Mesothelial cell of epicardium (in vitro differentiated cells): ENCODE measurements at places on chromosomes 6 and 20.

GRCh38 chr6:156559162-156559690 is 218.0 kb upstream of the ARID1B start:
- DNase-seq = no peak

- DNase-seq = no peak
Observed at GRCh38 chr6:101403216-101403945, 9.9 kb downstream of the GRIK2 start.

- no peak for DNase-seq
Observed at GRCh38 chr6:16338577-16339264, 100.3 kb downstream of the GMPR start.

GRCh38 chr6:107458672-107459282 is 587 bp downstream of the PDSS2 start:
- DNase-seq = peak; percentile 57

GRCh38 chr6:111990214-111990613 is 63.7 kb upstream of the CCN6 start:
- no peak for DNase-seq

GRCh38 chr6:113558966-113559365 is 298.2 kb upstream of the MARCKS start:
- DNase-seq = no peak

- no peak for DNase-seq
Observed at GRCh38 chr20:61938839-61939690, 126.6 kb downstream of the TAF4 start.

DNA sequence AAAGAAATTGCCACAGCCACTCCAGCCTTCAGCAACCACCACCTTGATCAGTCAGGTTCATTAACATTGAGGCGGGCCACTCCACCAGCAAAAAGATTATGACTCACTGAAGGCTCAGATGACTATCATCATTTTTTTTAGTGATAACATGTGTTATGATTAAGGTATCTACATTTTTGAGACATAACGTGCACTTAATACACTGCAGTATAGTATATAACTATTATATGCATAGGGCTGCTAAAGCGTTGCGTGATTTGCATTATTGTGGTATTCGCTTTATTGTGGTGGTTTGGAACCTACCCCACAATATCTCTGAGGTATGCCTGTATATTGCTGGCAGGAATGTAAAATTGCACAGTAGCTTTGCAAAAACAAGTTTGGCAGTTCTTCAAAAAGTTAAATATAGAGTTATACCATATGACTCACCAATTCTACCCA is 6.8 kb upstream of the RIPK1 start:
- no peak for DNase-seq

DNA sequence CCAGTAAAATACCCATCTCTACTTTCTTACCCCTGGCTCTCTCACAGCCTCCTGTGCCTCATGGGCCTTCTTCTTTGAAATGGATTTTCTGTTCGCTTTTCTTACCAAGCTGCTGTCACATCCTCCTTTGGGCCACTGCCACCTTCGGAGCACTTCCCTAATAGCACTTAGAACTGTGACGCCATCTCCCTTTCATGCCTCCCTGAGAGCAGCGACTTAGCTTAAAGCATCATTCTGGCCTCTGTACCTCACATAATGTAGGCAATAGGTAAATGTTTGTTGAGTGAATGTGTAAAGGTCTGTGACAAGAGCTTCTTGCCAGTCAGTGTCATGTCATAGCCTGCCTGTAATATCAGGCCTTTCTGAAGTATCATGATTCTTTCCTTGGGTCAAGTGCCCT is 78.8 kb downstream of the ADGRG6 start:
- no peak for DNase-seq
